ENCODE measurements at places on chromosomes 2 and 18. TPM values are rescaled to one million over a fixed set of nuclear protein-coding genes. Genes with fewer than 3 reads are reported as not detected.

Gene CKAP2L
- 14.0 TPM for total RNA-seq

DNA sequence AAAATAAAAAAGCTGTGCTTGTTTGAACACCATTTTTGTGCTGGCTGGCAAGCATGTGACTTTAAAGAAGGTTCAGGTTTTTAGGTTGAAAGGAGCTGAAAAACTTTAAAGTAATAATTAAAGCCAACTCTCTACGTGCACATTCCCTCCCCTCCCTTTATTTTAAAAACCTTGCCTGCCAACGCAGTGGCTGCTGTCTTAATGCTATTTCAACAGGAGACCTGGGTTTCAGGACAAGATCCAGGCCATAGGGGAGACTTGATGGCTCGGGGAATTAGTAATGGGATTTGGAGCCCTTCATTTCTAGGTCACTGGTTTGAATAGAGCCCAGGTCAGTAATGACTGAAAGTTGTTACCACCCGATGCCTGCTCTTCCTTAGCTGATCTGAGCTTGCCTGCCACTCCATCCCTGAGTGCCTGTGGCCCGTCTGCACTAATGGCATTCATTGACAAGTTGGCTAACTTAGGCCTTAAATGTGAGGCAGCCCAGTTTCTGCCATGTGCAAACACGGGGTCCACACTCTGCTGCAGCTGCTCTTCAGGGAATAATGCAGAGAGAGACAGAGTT lies 1233.2 kb upstream of the ZEB2 start:
- DNase-seq, result no peak

DNA sequence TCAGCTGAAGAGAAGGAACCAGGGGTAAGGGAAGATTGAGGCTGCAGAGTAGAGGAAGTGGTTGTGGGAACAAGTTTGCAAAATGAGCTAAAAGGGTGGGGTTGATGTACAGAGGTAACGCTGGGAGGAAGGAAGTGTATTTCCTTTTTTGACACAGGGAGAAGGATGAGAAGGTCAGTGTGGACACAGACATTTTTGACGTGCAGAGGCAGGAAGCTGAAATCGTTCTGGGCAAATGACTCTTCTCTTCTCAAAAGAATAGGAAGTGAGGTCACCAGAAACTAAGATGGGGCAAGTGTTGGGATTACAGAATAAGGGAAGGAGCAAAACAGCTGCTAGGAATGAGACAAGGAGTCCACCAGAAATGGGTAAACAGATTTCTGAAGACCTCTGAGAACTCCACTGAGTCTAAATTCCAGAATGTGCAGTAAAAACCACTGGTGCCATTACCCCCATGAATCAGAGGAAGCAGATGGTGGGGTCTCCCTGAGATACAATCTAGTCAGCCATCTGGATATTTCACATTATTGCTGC lies 20.0 kb upstream of the RNF149 start:
- DNase-seq, result no peak

- no peak for DNase-seq
Observed at GRCh38 chr2:132617989-132618388, 52.0 kb downstream of the LYPD1 start.

Gene KIAA2012
- not detected for total RNA-seq

Gene CYTIP
- total RNA-seq, result not detected

- no peak for DNase-seq
Observed at GRCh38 chr2:114237331-114237730, 205.1 kb upstream of the DPP10 start.

Gene SP5
- 1.8 TPM for total RNA-seq
